ENCODE measurements at places on chromosomes 13 and 19. TPM values are rescaled to one million over a fixed set of nuclear protein-coding genes. Genes with fewer than 3 reads are reported as not detected.

GRCh38 chr19:51407511-51408131 lies 9.8 kb downstream of the SIGLEC10 start:
- DNase-seq: peak; percentile 23

IGSF23 gene
- total RNA-seq: not detected

DNA sequence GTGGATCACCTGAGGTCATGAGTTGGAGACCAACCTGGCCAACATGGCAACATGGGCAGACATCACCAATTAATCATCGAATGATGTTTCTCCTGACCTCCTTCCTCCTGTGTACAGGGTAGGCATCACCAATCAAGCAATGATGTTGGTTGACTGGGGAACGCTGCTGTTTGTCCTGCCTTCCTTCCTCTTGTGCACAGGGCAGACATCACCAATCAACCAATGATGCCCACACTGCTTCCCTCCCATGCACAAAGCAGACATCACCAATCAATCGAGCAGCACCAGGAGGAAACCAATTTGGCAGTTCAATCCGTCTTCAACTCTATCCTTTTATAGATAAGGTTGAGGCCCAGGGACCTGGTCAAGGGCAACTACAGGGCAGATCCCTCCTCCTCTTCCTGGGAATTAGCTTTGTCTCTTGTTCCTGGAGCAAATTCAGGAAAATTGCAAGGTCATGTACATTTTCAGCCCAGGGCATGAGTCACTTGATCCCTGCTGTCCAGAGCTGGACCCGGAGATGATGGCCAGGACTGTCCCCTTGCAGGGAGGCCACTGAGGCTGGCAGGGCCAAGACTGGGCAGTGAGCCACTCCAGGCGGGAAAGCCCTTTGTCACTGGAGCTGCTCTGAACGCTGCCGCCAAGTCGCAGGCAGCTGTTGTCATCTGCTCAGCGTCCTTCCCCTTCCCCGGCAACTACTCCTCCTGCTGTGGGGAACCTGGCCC lies 5.3 kb upstream of the CSNK1G2 start:
- no peak for DNase-seq

DNA sequence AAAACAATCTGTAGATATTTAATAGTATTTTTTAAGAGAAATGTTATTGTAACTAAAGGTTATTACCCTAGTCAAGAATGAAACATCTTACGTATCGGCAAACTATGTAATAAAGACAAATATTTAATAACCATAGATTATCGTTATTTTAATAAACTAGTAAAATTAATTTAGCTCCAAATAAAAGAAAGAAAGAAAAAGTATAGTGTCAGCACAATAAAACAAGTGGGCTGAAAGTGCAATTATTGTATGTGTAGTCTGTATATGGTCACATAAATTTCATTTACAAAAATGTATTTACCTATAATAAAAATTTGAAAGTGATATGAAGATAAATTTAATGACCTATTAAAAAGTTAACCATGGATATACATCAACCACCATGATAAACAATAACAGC lies 1258.4 kb upstream of the MIR17HG start:
- DNase-seq: no peak

FXYD1 gene
- 30.3 TPM for total RNA-seq

LIM2 gene
- not detected for total RNA-seq

DNA sequence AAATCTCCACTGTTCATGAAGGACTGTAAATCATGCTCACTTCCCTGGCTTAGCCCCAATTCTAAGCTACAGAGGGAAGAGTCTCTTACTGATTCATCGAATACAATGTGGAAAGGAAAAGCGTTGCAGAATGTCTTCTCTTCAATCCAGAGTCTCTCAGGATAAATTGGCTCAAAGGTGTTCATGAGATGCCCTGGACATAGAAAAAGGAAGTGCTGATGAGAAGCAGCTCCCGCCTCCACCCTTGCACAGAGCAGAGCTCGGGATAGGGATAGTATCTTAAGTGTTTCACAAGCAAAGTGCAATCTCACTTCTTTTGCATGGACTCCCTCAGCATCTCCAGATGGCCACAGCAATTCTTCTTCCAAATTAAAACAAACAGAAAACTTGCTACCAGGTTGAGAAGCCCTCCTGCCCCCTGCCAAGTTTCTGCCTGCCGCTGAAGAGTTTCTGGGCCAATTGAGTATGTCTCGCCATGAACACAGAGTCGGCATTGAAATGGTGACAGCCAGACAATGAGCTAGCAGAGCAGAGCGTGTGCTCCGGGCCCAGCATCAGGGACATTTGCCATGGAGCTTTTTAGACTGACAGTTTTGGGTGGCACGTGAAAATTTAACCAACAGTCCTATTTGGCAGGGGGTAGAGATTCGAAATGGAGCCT lies 85.7 kb downstream of the C13orf42 start:
- DNase-seq: no peak

DNA sequence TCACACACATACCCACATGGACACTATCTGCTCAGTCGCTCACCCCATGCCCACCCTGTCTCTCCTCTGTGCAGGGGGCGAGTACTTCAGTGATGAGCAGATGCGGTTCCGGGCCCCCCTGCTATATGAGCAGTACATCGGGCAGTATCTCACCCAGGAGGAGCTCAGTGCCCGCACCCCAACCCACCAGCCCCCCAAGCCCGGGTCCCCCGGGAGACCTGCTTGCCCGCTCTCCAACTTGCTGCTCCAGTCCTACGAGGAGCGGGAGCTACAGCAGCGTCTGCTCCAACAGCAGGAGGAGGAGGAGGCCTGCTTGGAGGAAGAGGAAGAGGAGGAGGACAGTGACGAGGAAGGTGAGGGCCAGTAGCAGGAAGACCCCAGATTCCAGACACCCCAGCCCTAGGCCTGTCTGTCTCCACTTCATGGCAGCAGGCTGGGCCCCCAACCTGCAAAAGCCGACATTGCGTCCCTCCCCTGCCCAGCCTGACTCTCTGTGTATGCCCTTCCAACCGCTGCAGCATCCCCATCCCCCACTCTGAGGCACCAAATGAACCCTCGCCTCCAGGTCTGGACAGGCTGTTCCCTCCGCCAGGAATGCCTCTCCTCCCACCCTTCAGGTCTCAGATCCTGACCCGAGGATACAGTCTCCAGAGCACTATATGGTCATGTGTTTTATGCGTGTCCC lies 9.7 kb downstream of the CCDC97 start:
- no peak for DNase-seq

ABHD13 gene
- 9.2 TPM for total RNA-seq

DNA sequence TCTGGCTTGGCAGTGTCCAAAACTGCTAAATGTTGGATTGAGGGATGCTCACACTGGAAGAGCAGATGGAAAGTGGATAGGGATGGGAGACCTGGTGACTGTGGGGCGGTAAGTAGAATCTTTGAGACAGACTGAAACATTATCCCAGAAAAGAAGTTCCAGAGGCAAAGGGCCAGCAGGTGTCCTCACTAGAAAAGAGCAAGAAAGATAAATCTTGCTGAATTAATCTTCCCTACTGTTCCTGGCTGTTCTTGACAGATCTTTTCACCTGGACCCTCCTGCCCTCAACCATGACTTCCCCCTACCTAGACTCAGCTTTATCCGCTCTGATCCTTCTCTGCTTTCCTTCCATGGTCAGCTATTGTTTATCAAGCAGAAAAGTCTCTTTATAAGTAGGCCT lies 35.0 kb upstream of the FRY start:
- DNase-seq: no peak

TSHZ3 gene
- total RNA-seq: 1.3 TPM

DNA sequence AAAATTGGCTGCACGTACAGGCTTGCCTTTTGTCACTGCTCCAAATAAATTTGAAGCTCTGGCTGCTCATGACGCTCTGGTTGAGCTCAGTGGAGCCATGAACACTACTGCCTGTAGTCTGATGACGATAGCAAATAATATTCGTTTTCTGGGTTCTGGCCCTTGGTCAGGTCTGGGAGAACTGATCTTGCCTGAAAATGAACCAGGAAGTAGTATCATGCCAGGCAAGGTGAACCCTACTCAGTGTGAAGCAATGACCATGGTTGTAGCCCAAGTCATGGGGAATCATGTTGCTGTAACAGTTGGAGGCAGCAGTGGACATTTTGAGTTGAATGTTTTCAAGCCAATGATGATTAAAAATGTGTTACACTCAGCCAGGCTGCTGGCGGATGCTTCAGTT lies 16.1 kb upstream of the AKAP11 start:
- no peak for DNase-seq

C19orf81 gene
- total RNA-seq: not detected

PRTN3 gene
- total RNA-seq: not detected

GRCh38 chr13:30739761-30740642 lies 4.7 kb downstream of the ALOX5AP start:
- DNase-seq: no peak

- peak; percentile 73 for DNase-seq
These were observed 6.2 kb downstream of the PEAK3 start for GRCh38 chr19:2275588-2276428.

ZNF420 gene
- total RNA-seq: 6.7 TPM

- DNase-seq: no peak
These were observed 2.8 kb downstream of the DNAJC3 start for GRCh38 chr13:95679722-95680121.

GRCh38 chr13:37241786-37242185 lies 136.3 kb upstream of the CSNK1A1L start:
- DNase-seq: no peak

DNA sequence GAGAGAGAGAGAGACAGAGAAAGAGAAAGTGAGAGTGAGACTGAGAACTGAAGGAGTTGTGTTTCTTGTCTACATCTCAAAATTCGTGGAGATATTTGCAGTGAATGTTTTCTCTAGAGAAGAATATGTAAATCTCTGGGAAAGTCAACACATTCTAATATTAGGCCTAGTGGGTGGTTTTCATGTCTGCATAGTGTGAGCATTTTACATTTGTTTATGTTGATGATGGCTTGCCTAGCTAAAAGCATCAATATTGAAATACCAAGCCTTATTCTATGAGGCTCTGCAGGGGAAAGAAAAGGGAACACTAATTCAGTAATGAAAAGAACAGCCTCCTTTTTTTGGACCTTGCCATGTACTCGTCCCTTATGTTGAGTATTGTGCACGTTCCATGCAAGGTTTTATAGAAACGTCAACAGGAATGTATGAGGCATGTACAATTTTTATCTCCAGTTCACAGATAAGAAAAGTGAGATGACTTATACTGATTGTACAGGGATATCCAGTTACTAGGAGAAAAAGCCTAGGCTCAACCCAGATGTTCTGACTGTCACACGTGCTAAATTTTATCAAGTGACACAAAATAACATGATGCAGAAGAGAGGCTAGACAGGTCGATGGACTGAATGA lies 1288.9 kb upstream of the SLC10A2 start:
- no peak for DNase-seq

DNA sequence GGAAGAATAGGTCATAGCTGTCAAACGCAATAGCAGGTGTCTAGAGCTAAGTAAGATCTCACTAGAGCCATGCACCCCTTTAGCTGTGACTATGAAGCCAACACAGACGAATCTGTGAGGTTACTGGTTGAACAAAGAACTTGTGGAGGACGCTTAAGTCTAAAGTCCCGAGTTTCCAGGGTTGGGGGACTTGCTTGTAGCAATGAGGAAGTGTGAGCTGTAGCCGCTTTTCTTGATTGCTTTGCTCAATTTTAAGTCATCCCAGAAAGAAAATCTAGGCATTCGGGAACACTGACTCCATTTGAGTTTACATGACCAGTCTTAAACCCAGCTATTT lies 1.6 kb downstream of the GPC5 start:
- no peak for DNase-seq

DNA sequence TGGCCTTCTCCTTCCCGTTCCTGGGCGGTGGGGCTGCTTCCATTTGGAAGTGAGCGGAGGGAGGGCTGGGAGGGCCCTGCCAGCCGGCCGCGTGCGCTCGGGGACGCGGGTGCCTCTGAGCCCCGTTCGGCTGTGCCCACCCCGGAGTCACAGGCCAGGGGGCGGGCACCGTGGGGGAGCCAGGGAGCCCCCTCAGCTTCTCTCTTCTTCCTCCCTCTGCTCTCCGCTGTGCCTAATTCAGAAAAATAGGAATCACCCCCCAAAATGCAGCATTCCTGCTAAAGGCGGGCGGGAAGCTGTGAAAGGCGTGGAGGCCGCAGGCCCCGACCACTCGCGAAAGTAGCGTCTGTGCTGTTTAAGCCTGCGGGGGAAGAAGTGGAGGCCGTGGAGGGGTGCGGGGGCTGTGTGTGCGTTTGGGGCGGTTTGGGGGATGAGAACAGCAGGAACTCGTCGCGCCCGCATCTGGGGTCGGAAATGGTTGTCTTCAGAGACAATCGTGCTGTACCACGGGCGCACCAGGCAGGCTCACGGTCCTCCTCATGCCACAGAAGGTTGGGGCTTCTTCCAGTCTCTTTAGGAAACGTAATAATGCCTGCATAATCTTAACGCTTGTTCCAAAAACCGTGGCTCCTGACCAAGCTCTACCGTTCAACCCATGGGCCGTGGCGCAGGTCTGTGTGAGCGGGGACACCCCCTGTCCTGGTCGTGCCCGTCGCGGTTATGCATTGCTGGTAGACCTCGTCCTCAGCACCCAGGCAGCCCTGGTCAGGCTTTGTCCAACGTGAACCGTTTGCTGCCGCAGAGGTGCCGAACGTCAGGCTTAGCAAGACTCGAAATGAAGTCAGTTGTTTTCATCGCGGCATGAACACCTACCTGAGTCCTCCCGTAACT lies 110.4 kb upstream of the SOX1 start:
- no peak for DNase-seq

C19orf38 gene
- 0.98 TPM for total RNA-seq
